ENCODE measurements at places on chromosomes 1 and 21. TPM values are rescaled to one million over a fixed set of nuclear protein-coding genes. Genes with fewer than 3 reads are reported as not detected.
A peak's percentile ranks its signal among the peaks of the same experiment; 100 is the strongest.

DNA sequence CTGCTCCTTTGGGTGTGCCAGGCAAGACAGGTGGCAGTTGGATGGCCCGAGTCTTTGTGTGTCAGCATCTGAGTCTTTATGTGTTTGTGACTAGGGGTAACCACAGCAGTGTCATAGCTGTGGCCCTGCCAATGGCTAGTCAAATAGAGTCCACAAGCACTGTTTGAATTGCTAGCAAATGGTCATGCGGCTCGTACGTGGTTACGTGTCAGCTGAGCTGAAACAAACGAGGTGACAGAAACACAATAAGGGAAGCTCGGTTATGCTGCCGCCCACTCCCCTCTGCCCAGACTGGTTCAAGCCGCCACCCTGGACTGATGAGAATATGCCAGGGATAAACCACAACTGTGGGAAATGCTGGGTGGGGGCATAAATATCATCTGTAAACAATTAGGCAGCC, 174.3 kb upstream of the LMO4 start:
- DNase-seq: no peak

- DNase-seq: no peak
Observed at GRCh38 chr1:221644663-221645258, 97.1 kb downstream of the DUSP10 start.

- no peak for DNase-seq
Observed at GRCh38 chr1:46394108-46394871, at the start of gene FAAH. TSS of gene FAAH (plus strand) at chr1:46394317. CDS start at chr1:46394349, 32 bp downstream.

DNA sequence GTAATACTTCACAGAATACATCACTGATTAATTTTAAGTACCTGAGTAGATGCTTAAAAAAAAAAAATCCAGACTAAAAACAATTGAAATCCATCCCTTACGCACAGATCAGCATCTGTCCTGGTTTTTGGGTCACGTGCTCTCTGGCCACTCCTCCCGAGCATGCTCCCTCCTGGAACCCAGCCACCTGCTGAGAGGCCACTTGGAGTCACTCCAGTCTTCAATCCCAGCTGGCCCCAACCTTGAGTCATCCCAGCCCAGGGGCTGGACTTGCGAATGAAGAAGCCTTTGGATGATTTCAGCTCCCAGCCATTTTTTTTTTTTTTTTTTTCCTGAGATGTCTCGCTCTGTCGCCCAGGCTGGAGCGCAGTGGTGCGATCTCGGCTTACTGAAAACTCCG, 8.9 kb downstream of the MAP1LC3C start:
- DNase-seq: peak; percentile 88

DNA sequence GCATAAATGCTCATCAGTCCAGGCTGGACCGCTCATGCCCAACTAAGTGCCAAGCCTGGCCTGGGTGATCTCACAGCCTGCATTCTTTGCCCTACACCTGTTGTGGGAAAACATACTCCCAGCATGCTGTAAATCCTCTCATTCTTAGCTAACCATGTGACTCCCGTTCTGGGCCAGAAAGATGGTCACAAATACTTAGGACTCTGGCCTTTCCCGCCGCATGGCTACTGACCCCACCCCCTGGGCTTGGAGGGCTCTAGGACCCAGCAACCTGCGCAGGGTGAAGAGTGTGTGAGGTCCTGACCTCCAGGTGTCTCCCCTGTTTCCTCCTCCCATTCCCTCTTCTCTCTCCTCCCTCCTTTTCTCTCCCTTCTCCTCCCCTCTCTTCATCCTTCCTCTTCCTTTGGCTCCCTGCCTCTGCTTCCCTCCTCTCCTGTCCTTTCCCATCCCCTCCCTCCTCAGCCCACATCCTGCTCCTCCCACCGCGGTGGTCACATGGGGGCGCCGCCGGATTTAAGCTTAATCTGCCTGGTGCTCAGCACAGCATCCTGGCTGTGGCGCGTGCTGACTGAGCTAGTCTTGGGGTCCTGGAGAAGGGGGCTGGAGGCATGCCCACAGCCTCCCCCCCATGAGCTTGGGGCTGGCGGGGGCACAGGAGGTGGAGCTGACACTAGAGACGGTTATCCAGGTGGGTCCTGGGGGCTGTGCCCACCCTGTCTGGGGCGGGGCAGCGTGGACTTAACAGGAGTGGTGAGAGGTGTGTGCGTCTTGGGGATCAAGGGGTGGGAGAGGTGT, at the start of gene CROCC:
CROCC (plus strand) TSS at position 541 of the 795 bp plus-strand sequence; CDS start at position 629, 88 bp downstream.
- no peak for DNase-seq

DNA sequence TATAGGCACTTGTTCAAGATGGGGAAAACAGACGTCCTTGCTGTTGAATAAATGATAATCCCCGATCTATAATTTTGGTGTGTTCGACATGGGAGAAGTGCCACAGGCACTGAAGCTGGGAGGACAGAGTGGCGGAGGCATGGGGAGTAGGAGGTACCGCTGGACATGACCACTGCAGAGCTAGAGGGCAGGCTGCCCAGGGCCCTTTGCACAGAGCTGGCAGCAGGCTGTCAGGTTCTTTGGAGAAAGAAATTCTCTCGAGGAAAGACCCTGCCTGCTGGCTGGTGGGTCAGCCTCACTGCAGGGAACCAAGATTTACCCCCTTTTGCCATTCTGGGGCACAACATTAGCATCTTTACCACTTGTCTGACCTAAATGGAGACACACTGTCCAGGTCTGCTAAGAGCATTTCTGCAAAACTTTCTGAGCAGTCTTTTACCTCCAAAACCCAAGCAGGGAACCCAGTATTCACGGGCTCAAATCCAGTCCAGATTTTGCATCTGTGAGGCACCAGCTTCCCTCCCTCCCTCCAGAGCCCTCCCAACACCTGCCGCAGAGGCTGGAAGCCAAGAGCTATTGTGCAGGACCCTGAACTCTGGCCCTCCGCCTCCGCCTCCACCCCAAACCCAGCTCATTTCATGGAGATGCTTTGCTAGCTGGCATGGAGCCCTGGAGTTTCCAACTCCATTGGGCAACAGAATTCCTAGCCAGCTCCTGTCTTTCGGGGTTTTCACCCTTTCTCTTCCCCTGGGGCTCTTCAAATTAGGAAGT, 142.3 kb downstream of the PLXNA2 start:
- no peak for DNase-seq

DNA sequence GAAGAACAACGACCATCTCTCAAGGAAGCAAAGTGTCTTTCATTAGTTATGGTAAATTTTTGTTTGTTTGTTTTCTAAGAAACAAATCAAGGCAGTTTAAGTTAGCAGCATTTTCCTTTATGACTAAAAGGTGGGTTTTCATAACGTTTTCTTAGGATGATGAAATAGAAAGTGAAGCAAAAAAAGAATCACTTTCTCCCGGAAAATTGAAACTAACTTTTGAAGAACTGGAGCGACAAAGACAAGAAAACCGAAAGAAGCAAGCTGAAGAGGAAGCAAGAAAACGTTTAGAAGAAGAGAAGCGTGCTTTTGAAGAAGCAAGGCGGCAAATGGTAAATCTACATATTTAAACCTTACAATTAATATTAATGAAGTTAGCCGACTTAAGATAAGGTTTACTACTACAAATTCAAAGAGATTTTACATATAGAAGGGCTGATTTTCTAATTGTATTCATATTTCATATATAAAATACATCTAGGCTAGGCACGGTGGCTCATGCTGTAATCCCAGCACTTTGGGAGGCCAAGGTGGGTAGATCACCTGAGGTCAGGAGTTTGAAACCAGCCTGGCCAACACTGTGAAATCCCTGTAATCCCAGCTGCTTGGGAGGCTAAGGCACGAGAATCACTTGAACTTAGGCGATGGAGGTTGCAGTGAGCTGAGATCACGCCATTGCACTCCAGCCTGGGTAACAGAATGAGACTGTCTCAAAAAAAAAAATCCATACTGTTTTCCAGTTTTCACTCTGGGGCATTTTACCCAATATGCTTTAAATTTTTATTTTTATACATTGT, 38.3 kb downstream of the NEXN start:
- DNase-seq: no peak

GRCh38 chr1:84721152-84721551, 30.9 kb upstream of the SSX2IP start:
- no peak for DNase-seq

- no peak for DNase-seq
Observed at GRCh38 chr1:199298825-199299224, 660.0 kb downstream of the PTPRC start.

DNA sequence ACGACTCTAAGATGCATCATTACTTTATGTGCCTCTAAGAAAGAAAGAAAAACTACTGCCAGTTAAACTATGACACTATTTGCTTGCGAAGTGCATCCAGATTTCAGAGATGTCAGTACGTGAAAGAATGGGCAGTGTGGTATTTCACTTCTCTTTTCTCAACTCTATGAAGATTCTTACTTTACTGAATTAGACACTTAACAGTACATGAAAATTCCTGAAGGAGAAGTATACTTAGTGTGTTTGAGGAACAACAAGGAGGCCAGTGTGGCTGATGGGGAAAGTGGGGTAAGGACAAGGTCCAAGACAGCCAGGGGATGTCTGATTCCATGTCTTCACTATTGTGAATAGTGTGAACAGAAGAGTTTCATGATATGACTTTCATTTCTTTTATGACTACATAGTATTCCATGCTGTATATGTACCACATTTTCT, 53.9 kb upstream of the HSD17B7 start:
- no peak for DNase-seq

DNA sequence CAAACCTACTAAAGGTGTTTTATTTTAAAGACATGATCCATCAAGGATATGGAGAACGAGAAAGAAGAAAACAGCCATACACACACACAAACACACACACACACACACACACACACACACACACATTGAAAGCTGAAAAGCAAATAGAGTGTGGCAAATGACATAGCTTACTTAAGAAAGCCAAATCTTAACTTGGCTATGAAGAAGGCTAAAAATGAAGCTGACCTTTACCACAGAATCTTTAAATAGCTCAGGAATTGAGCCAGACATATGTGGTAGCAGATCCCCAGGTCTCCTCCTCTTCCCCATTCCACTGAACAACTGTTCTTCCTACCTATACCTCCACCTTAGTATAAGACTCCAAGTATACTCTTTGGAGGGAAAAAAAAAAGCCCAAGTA, 185.6 kb downstream of the CLEC20A start:
- no peak for DNase-seq

DNA sequence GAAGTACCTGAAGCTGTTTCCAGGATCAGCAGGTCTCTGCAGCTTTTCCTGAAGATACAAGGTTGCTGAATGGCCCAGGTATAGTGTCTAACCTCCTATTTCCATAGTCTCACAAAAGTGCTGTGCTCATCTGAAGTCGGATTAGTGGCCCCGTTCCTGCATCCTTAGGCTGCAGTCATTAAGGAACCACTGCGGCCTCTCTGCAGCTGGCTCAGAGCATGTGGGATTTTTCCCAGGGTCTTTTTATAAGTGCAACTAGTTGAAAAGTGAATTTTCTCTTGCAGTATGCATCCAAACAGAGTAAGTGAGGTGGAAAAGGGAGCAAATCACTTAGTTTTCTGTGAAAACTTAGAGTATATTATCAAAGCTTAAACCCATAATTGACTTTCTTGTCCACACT, 565.3 kb upstream of the NEGR1 start:
- no peak for DNase-seq

DNA sequence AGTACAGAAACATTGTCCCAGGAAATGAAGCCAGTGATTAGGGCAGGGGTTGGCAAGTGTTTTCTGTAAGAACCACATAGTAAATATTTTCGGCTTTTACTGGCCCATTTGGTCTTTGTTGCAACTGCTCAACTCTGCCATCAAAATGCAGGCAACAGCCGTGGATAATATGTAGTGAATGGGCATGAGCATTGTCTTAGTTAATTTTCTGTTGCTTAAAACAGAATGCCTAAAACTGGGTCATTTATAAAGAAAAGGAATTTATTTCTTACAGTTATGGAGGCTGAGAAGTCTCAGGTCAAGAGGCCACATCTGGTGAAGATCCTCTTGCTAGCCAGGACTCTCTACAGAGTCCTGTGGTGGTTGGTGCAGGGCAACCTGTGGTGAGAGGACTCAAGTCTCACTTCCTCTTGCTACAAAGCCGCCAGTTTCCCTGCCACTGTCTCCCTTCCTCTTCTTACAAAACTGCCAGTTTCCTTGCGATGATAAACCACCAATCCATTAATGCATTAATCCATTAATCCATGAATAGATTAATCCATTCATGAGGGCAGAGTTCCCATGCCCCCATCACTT, 166.4 kb downstream of the PSMG1 start:
- no peak for DNase-seq

COL18A1 gene
- polyA plus RNA-seq: 73.4 TPM

LCE6A gene
- not detected for polyA plus RNA-seq

HRNR gene
- 0.03 TPM for polyA plus RNA-seq

GJA9 gene
- 0.33 TPM for polyA plus RNA-seq

MYOG gene
- 442 TPM for polyA plus RNA-seq

TFAP2E gene
- polyA plus RNA-seq: 0.59 TPM

AGBL4 gene
- 0.15 TPM for polyA plus RNA-seq

NAXE gene
- 26.2 TPM for polyA plus RNA-seq
